ENCODE measurements at places on chromosomes 7 and 10.

DNA sequence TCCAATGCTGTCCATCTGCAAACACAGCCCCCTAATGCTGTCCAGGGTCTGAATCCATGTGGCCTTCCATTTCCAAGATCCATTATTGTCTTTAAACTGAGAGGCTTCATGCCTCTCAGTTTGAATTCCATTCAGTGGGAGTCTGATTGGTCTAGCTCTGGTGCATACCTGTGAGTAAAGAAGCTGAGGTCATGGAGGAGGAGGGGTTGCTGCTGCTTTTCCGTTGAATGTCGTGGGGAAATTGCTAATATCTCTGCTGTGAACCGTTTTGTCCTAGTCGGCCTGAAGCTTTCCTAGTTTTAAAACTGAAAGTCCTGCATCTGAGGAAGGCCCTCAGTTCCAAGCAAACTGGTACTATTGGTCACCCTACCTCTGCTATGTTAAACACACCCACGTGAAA is 17.7 kb downstream of the SH2D4B start:
- no peak for DNase-seq

DNA sequence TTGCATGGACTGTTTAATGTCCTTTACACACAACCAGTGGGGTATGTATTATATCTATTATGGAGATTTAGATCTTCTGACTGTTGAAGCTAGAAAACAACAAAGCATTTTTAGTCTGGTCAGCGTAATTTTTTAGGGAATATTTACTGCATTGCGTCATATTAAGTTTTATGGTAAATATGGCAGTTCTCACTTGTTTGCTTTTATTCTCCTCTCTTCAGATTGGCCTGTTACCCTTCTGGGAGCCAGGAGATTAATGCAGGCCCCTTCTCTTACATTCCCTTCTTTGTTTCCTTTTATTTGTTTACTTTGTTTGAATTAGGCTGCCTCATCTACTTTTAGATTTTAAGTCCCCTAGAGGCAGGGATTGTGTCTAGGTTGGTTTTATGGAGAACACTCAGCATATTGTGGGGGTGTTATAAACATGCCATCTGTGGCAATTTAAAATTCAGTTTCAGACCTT is 13.8 kb downstream of the UBE2D1 start:
- DNase-seq: no peak

DNA sequence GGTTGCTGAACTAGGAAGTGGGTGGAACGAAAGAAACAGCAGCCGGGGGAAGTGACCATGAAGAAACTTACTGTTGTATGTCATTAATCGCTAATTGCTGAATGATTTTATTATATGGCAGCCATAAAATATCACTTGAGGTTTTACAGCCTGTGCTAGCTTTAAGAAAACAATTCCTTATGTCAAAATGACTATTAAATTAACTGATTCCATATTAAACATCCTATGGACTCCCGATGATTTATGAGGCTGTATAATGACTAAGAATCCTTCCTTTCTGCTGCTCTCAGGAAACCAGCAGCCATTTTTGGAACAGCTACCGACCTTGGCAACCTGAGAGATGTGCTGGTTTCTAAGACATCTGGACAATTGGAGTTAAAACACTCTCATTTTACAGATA is 421.9 kb downstream of the SORCS3 start:
- DNase-seq: no peak

DNA sequence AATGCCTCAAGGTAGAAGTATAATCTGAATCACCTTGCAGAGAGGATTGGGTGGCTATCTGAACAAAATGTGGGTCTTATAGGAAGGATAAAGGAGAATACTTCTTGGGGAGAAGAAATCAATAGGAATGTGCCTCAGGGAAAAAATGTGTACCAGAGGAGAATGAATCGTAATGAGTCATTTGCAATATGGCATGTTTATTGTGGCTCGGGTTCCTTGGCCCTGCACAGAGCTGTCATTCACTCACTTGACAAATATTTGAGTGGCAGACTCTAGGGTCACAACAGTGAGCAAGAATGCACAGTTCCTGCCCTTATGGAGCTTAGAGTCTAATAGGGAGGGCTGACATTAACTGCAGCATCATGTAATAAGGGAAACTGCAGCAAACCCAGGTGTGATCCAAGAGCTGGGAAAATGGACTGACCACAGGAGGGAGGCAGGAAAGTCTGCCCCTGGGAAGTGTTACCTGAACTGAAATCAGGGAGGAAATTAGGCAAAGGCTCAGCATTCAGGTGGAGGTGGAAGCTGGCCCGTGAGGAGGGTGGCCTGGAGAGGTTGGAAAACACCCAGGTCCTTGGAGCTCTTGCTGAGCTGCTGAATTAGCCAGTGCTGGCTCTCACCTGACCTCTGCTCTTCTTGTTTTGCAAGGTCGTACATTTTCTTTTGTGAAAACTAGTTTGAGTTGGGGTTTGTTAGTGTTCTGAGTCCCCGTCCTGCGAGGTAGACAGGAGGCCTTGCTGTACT is 203.9 kb downstream of the FRMD4A start:
- peak; percentile 12 for DNase-seq

DNA sequence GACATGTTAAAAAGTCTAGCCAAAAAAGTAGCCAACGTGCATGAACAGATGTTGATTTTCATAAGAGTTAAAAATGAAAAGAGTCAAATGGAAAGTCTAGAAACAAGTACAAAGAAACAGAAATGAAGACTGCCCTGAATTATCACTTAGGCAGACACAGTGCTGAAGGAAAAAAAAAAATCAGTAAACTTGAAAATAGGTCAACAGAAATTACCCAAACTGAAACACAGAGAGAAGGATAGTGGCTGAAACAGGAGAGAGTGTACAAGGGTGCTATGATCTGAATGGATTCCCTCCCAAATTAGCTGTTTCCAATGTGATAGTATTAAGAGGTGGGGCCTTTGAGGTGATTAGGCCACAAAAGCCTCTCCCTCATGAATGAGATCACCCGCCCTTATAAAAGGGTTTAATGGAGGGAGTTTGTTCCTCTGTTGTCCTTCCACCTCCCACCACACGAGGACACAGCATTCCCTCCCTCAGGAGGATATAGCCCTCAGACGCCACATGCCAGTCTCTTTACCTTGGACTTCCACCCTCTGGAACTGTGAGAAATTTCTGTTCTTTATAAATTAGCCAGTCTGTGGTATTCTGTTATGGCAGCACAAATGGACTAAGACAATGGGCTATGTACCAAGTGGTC is 249.7 kb downstream of the AHR start:
- no peak for DNase-seq

- no peak for DNase-seq
These were observed 14.0 kb upstream of the SRI start for GRCh38 chr7:88233828-88234227.

- peak; percentile 7 for DNase-seq
These were observed 53.4 kb downstream of the PPP1R3C start for GRCh38 chr10:91579329-91579985.

DNA sequence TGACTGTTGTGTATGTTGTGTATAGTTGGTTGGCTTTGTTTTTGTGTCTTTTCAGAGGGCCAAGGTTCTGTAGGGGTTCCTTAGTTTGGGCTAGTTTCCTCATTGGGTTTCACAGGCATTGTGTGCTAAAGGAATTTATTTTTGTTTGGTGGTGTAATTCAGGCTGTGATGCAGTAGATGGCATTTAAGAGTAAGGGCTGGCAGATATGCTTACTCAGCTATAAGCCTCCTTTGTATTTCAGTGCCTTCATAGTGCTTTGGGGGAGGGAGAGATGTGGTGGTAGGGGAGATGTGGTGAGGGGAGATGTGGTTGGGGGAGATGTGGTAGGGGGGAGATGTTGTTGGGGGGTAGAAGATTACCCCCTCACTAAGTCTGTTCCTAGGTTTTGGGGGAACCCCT is 91.7 kb downstream of the SLC25A40 start:
- DNase-seq: peak; percentile 9

DNA sequence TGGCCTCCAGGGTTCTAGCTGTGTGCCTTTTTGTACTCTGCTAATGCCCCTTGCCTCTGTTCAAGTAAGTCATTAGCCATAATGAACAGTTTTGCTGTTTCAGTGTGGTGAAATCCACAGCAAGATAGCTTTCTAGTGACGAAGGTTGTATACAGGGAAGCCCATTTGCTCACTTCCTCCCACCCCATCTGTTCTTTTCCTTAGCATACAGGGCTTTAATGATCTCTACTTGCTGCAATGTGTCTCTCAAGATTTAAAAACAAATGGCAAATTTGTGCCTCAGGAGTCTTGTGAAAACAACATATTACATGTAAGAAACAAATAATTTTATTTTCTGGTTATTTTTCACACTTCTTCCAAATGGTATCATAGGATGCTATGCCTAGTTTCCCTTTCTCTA is 243.2 kb downstream of the CDK14 start:
- DNase-seq: no peak

DNA sequence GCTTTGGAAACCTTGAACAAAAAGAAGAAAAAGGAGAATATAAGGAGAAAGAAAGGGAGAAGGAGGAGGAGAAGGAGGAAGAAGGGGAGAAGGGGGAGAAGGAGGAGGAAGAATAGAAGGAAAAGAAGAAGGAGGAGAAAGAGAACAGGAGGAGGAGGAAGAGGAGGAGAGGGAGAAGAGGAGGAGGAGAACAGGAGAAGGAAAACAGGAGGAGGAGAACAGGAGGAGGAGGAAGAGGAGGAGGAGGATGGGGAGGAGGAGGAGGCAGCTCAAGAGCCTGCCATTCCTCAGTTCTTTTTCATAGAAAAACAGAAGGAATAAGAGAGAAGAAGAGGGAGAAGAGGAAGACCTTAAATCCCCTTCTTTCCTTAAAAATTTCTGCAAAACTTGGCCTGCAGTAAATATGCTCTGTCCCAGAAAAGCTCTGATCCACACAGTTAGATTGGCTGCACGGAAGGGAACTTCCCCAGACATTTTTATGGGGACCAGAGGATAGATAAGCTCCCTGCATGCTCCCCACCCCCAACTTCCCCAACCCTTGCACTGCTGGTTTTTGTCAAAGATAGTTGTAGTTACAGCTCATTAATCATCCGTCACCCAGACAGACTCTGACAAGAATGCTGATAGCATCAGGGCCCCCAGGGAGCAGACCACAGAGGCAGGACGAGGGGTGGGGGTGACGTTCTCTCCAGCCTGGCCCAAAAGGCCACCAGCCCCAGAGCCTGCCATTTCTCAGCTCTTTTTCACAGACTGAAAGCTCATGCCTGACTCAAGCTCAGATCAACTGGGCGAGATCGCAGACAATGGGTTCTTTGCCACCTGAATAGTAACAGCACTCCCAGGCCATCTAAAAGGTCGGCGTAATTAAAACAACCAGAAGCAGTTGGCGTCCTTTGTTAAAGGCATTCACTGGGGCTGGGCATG is 34.5 kb upstream of the LYZL1 start:
- DNase-seq: peak; percentile 95

DNA sequence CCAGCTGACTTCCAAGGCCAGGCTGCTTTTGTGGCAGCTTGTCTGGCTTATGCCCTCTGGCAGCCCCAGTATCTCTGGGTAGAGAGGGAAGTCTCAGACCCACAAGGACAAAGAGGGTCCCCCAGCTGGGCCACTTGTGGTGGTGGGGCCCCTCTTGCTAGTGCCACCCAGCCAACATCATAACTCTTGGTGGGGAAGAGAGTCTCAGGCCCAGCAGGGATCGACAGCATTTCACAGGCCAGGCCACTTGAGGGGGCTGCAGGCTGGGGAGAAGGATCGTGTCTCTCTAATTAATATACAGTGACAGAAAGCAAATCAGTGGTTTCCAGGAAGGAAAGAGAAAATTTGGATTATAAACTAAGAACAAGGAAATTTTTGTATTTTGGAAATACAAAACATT is 76.0 kb downstream of the TYW1B start:
- no peak for DNase-seq

- no peak for DNase-seq
These were observed 20.3 kb downstream of the SLIT1 start for GRCh38 chr10:97165499-97165898.

GRCh38 chr7:108818742-108819141 is 249.1 kb downstream of the DNAJB9 start:
- DNase-seq: no peak

GRCh38 chr7:67463316-67463715 is 466.7 kb downstream of the TYW1 start:
- no peak for DNase-seq

DNA sequence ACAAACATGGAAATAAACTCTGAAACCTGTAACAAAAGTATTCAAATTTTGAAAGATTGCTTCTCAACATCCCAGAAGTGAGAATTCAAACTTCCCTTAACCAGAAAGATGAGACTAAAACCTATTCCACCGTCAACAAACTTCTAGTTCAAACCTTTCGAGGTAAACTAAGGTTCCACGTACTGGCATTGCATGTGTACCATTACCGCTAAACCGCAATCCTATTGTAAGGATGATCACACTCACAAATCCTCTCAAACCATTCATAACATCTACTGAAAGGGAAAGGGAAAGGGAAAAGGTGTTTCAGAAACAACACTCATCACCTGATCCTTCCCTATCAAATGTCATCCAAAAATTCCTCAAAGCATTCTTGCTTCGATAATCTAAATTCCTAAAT is 3.1 kb downstream of the SMURF1 start:
- DNase-seq: no peak

DNA sequence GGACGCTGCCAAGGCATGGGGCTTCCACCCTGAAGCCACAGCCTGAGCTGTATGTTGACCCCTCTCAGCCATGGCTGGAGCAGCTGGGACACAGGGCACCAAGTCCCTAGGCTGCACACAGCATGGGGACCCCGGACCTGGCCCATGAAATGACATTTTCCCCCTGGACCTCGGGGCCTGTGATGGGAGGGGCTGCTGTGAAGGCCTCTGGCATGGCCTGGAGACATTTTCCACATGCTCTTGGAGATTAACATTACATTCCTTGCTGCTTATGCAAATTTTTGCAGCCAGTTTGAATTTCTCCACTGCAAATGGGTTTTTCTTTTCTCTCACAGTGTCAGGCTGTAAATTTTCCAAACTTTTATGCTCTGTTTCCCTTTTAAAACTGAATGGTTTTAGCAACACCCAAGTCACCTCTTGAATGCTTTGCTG is 463.6 kb downstream of the ZWINT start:
- DNase-seq: no peak

- no peak for DNase-seq
These were observed 216.9 kb downstream of the SORCS1 start for GRCh38 chr10:106947643-106948042.

- peak; percentile 89 for DNase-seq
These were observed 1.8 kb downstream of the AP4M1 start for GRCh38 chr7:100102950-100103840.

DNA sequence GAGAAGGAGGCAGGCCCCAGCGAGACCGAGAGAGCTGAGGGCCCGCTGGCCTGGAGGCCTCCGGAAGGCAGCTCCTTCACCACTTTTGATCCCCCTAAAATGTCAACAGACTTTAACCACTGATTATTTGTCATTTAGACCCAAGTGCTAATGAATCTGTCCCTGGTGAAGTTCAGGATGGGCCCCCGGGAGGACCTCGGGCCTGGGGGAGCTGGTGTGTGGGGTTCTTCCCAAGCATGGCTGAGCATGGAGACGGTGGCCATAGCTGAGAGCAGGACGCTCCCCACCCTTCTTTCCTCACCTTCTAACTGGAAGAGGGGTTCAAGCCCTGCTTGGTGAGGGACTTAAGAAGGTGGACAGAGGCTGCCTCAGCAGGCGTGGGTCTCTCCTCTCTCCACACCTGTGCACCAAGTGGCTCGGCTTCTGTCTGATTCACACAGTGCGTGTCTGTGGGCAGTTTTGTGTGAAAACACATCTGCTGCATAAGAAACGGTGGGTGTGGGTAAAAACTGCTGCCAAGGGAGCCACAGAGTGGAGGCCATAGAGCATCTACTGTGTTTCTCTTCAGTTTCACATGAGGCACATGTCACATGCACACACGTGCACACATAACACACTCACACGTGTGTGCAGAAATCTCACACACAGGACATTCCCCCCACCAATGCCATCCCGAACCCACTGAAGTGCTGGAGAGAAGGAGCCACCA is 53.5 kb upstream of the VIPR2 start:
- DNase-seq: no peak

Data from brain microvascular endothelial cell (primary cell).